ENCODE measurements at places on chromosomes 13 and 19. TPM values are rescaled to one million over a fixed set of nuclear protein-coding genes. Genes with fewer than 3 reads are reported as not detected.

GRCh38 chr13:48797127-48797526, 143.4 kb downstream of the CYSLTR2 start:
- DNase-seq, result no peak

DNA sequence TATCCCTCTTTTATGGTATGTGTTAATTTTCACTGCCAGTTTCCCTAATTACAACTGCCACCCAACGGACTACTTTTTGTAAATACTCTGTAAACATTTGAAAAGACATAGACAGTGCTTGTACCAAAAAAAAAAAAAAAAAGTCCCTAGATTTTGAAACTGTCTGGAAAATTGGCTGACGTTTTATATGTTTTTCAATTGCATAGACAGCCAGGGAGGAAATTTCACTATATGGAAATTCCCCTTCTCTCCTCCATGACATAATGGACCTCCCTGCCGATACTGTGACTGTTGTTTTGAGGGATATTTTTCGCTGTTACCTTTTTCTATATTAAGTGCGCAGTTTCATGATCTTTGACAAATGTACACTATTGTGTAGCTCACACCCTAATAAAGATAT, 43.4 kb downstream of the C13orf42 start:
- no peak for DNase-seq

DNA sequence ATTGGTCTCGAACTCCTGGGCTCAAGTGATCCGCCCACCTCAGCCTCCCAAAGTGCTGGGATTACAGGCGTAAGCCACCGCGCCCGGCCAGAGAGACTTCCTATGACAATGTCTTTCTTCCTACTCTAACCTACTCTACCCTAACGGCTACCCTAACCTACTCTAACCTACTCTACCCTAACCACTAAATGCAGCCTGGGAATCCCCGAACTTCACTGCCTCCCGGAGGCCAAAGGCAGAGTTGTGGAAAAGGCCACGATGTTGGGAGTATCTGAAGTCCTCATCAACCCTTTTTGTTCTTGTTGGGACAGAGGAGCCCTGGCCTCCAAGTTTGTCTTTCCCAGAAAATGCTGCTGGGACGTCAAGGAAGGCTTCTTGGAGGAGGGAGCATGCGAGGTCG, 967 bp upstream of the NR2C2AP start:
- no peak for DNase-seq

DNA sequence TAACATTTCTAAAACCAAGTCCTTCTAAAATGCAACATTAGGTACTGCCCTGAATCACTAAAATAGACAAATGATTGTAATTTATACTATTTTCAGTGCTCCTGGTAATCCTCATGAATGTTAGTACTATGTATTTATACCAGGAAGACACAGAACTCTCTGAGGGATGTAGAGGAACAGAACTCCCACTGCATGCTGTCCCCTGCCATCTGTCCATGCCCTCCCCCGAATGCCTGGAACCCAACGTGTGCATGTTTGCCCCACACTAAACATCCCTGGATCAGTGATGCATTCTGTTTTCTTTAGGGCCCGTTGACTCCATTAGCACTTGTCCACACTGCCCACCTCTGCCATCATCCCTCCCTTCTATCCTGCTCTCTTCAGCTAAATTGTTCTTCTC, 26.5 kb downstream of the ENOX1 start:
- DNase-seq, result no peak

GRCh38 chr19:55703790-55704215, 28.8 kb downstream of the EPN1 start:
- DNase-seq, result peak; percentile 30

- DNase-seq, result no peak
Measured at GRCh38 chr13:104967836-104968630, 1567.4 kb downstream of the EFNB2 start.

- peak; percentile 50 for DNase-seq
Measured at GRCh38 chr19:18846862-18847548, 15.2 kb downstream of the UPF1 start.

DNA sequence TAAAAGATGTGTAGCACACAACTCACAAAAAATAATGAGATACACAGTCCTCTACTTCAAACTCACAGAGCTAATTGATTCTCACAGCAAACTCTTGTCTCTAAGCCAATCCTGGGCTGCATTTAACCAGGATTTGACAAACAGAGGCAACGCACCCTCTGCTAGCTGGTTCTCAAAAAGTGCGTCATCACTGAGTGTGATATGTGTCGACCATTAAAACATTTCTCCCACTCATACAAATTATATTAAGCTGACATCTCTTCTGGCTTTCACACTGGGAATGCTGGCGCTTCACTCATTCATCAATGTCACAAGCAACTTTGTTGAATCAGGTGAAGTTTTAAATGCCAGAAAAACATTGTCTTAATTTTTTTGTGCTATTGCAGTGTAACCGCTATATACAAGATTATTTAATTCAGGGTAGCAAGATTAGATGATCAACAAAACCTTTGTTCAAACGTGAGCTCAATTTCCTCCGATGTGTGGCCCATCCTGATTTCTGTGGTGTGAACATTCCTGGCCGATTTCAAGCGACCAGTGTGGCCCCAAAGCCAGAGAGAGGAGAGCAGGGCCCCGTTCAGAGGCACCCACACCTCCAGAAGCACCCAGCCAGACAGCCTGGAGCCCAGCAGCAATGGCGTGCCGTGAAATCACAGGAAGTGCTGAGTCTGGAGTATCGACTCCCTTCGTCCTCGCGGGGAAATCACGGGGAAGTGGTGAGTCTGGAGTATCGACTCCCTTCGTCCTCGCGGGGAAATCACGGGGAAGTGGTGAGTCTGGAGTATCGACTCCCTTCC, 49.4 kb downstream of the RASA3 start:
- DNase-seq, result no peak

GRCh38 chr13:98677398-98677797, 75.1 kb downstream of the SLC15A1 start:
- no peak for DNase-seq

DNA sequence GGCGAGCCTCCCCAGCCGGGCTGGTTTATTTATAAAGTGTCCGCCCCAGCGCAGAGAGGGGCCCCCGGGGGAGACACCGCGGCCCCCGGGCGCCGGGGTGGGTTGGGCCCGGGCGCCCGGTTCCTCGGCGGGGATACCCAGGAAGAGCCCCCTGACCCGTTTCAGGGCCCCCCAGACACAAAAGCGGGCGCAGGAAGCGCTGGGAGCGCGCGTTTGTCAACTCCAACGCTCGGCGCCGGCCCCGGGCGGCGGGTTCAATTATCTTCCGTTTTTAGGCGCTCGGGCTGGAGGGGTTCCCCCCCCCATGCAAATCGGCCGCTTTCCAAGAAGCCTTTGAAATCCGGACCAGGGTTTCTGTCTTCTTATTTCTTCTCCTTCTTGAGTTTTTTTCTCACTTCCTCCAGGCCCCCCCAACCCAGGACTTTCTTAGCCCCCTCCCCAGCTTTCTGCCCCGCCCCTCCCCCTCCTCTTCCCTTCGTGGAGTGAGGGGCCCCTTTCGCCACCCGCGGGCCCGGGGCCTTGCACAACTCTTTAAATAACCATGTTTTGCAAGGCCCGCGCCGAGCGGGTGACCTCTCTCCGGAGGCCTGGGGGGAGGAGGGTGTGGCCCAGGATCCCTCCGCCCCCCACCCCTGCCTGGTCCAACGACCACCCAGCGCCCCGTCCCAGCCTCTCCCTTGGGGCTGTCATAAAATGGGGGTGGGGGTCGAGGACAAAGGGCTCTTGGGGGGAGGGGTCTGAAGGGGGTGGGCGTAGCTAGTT, 935 bp downstream of the ARID3A start:
- DNase-seq, result no peak

- DNase-seq, result no peak
Measured at GRCh38 chr13:112770504-112770903, 80.7 kb downstream of the ATP11A start.

GRCh38 chr13:106115081-106115480, 420.4 kb downstream of the EFNB2 start:
- no peak for DNase-seq

DNA sequence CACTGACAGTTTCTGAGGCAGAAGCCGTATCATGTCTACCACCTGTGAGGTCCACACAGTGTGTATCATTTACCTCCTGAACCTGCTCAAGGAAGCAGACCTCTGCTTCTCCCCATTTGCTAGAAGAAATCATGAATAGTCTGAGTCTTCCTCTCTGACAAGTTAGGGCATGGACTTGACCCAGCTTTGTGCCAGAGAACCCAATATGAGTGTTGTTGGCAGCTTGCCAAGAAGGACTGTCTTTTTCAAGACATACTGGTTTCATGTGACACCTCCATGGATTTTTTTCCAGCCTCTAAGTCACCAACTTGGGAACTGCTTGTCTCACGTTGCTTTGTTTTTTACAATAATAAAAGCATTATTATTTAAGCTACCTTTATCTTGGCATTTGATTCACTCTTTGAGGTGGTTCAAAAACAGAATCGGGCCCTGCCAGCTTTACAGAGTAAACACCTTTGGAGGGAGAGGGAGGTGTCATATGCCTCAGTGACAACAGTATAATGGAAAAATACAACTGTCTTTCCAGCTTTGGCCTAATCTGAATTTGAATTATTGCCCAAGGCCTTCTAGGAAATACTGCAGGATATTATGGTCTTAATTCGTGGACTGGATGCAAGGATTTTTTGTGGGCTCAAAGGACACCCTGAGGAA, 9.6 kb downstream of the ZNF211 start:
- no peak for DNase-seq

DNA sequence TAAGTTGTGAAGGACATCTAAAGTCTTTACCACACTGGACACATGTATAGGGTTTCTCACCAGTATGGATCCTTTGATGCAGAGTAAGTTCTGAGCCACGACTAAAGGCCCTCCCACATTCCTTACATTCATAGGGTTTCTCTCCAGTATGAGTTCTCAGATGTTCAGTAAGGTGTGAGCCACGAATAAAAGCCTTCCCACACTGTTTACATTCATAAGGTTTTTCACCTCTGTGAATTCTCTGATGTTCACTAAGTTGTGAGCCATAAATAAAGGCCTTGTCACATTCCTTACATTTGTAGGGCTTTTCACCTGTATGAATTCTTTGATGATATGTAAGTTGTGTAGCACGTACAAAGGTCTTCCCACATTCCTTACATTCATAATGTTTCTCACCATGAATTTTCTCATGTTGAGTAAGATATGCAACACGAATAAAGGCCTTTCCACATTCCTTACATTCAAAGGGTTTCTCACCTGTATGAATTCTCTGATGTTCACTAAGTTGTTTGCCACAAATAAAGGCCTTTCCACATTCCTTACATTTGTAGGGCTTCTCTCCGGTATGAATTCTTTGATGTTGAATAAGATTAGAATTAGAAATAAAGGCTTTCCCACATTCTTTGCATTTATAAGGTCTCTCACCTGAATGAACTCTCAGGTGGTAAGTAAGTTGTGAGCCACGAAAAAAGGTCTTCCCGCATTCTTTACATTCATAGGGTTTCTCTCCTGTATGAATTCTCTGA, 29.8 kb downstream of the ZNF571 start:
- DNase-seq, result no peak

DNA sequence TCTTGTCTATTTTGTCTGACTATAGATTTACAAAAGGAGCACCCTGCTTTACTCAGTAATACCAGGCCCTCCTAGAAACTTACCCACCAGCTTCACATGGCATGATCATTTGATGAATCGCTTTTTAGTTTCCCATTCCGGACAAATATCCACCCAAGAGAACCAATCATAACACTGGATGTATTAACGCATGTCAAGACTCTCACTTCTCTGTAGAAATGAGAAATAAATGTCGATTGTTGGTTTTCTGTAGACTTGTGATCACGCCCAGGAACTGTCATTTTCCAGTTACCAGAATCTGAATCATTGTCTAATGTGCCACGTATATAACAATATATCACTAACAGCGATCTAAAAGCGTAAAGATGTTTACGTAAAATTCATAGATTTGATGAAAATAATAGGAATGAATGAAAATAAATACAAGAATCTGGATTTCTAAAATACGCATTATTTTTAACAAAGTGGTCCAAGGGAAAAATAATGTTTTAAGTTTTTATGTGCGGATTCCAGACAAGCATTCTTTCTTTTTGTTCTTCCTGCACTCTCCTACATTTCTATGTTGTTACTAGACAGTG, 14.0 kb downstream of the CDX2 start:
- no peak for DNase-seq

DNA sequence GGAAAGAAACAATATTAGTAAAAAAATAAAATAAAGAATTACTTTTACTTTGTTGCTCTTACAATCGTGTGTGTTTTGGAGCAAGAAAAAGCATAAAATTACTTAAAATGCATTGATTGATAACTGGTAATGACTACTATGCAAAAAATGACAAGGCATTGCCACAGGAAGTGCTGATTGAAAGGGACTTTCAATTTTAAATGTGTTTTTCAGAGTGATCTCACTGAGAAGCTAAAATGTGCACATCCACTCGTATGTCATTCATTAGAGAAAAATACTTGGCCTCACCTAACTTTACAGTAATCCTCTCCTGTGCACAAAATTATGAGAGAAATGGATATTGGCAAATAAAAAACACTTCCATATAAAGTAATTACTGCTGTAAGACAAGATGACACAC, 934.9 kb downstream of the SLITRK6 start:
- no peak for DNase-seq

- DNase-seq, result no peak
Measured at GRCh38 chr13:80037505-80037888, 303.4 kb downstream of the SPRY2 start.

DNA sequence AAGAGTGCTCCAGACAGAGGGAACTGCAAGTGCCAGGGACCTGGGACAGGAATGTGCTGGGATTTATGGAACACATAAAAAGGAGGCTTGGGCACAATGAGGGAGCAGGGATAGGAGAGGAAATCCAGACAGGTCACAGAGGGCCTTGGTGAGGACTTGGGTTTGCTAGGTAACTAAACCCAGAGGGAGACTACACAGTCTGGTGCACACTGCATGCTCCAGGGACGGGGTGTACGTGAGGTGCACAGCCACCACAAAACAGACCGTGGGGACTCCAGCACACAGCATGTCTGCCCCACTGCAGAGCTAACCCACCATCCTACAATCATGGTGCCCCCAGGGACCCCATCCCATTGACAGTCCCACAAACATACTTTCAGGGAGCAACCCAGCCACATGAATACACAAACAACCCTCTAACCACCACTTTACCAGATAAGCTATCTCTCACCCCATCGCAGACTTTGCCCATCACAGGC, 5.5 kb upstream of the ZFP36 start:
- no peak for DNase-seq

DNA sequence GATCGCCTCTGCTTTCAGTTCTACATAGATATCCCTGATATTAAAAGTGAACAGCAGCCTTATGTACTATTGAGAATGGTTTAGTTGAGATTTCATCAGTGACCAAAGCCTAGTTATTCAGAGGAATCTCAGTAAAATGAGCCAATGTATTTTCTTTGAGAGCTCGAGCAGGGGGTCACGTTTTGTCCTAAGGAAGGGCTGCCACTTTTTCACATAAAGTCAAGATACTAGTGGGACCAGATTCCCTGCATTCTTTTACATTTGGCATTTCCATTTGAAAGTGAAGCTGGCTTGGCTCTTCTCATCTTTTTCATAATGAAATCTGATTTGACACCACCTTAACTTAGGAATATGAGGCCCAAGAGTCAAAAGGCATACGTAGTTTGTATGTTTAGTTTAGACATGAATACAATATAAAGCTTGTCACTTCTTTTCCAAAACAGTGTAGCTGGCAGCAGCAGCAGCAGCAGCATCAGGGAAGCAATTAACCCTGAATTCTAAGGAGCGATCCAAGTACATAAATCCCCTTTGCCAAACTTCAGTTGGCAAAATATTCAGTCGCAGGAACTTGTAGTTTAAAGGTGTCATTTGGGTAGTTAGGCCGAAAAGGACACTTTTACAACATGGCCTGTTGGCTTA, 1752.2 kb upstream of the PCDH20 start:
- DNase-seq, result no peak

The BRME1 gene
- total RNA-seq, result 1.5 TPM

The ATP4B gene
- total RNA-seq, result 0.38 TPM

The BAX gene
- total RNA-seq, result 62.6 TPM

The PSG11 gene
- total RNA-seq, result 0.05 TPM

The IL17D gene
- 0.85 TPM for total RNA-seq

The AMER2 gene
- total RNA-seq, result under 0.01 TPM

Data from thymus (tissue), 14 donors.